Vagina (tissue), 2 donors: ENCODE measurements at places on chromosomes 3 and 15.

DNA sequence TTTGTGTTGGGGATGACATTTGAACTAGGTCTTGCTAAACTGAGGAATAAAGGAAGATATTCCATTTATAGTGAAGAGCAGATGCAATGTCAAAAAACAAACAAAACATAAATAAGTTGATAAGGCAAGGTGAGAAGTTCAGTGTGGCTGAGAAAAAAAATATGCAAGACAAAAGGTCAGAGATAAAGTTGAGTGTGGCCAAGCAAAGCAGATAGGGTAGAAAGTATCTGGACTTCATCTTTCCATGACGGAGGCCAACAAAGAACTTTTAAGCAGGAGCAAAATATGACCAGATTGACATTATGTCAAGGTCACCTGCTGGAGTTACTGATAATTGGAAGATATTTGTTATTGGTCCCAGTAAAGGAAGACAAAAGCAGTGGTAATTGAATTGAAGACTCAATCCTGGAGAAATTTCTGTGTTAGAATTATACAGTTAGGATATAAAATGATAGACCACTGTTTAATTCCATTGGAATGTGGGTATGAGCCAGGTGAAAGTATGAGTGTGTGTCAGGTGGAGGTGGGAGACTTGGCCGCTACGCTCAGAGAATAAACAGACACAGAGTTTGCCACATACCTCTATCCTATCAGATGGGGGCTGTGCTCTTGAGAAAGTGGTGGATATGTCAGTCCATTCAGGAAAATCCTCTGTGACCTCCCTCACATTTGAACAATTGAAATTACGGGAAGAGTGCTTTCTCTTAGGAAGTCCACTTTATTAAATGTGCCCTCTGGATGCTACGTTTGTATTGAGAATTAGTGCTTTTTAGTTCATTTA is 28.1 kb downstream of the ADIPOQ start:
- H3K27ac ChIP-seq, result no peak overlapping the region
- no peaks in the 10 kb centered on the region for H3K4me1 ChIP-seq
- H3K4me3 ChIP-seq, result no peak overlapping the region
- no peaks in the 10 kb centered on the region for H3K27me3 ChIP-seq
- DNase-seq, result no peak
- no peaks in the 10 kb centered on the region for H3K36me3 ChIP-seq

DNA sequence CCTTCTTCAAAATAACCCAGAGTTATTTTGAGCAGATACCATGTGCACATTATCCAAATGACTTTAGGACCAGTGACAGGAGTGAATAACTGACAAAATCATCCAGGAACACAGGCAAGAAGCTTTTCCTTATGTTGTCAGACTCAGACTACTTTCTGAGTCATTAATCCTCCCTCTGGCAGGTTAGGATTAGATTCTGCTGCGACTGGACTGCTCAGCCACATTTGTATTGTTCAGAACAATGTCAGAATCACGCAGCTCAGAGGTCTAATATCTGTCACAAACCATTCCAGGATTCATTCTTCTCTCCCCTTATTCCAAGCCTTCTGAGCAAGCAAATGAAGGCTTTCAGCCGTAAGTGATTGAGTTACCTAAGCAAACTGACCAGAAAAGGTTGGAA is 34.8 kb upstream of the FAM174B start:
- no peaks in the 10 kb centered on the region for H3K27me3 ChIP-seq
- no peaks in the 10 kb centered on the region for H3K36me3 ChIP-seq
- no peak overlapping the region for H3K4me3 ChIP-seq
- no peak overlapping the region for H3K27ac ChIP-seq
- no peaks in the 10 kb centered on the region for H3K4me1 ChIP-seq

DNA sequence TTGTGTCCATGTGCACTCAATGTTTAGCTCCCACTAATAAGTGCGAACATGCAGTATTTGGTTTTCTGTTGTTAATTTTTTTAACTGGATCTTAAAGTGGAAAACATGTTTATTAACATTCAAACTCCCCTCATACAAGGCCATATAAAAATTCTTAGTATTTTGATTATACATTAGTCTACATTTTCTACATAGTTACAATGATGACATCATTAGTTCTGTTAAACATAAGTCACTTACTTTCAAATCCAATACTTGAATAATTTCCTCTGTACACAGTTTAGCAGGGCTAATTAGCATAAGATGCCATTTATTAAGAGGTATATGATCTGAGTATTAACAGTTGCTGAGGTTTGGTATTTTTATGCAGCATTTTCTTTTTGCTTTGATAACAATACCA is 91.3 kb upstream of the CCDC39 start:
- DNase-seq, result no peak
- no peaks in the 10 kb centered on the region for H3K4me1 ChIP-seq
- no peaks in the 10 kb centered on the region for H3K36me3 ChIP-seq

DNA sequence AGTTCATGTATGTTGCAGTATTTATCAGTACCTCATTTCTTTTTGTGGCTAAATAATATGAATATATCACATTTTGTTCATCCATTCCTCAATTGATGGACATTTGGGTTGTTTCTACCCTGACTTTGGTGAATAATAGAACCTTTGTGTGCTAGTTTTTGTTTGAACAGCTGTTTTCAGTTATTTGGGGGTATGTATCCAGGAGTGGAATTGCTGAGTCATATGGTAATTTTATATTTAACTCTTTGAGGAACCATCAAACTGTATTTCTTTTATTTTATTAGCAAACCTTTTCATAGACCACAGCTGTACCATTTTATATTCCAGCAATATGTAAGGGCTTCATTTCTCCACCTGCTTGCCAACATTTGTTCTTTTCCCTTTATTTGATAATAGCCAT is 38.4 kb upstream of the RBM5 start:
- peaks cover 7% of the 10 kb centered on the region for H3K4me1 ChIP-seq
- H3K36me3 ChIP-seq, result peaks cover 34% of the 10 kb centered on the region
- H3K4me3 ChIP-seq, result no peak overlapping the region
- no peak for DNase-seq
- no peak overlapping the region for H3K27ac ChIP-seq
- H3K27me3 ChIP-seq, result no peaks in the 10 kb centered on the region

- no peak for DNase-seq
- no peaks in the 10 kb centered on the region for H3K27me3 ChIP-seq
- no peaks in the 10 kb centered on the region for H3K36me3 ChIP-seq
Measured at GRCh38 chr3:51946796-51947195, 4.6 kb downstream of the PARP3 start.

- no peak overlapping the region for H3K27ac ChIP-seq
- H3K4me3 ChIP-seq, result no peak overlapping the region
- no peaks in the 10 kb centered on the region for H3K4me1 ChIP-seq
- no peaks in the 10 kb centered on the region for H3K36me3 ChIP-seq
- no peaks in the 10 kb centered on the region for H3K27me3 ChIP-seq
Measured at GRCh38 chr3:141323936-141324704, 44.2 kb upstream of the ZBTB38 start.

DNA sequence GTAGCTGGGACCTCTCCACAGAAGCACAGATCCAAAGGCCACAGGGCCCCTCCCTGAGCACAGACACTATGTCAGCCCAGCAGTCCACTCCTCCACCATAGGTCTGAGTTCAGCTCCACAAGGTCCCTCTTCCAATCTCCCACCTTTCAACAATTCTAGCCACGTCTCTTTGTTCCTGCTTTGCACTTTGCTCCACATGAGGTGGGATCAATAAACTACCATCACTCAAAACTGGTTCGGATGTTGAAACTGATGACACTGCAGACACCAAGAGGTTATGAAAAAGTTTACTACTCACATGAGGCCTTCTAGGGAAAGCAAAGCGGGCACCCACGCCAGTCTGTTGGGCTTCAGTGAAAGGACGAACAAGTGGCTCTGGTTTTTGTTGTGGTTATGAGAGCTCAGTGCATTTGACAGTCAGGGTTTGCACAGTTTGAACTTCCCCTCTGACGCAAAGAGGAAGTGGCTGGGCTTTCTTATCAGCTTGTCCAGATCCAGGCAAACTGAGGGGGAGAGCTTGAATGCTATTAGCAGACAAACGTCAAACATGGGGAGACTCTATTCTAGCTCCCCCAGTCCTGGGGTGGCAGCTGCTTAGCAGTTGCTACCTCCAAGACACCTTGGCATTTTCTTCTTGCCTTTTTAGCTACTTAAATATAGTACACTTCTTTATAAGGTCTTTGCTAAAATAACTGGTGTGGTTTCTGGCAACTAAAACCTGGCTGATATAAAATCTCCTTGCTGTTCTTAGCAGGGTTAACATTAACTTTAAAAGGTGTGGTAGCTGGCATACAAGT is 37.8 kb downstream of the ZNF445 start:
- H3K4me3 ChIP-seq, result no peak overlapping the region
- peaks cover 11% of the 10 kb centered on the region for H3K4me1 ChIP-seq
- H3K36me3 ChIP-seq, result no peaks in the 10 kb centered on the region
- H3K27me3 ChIP-seq, result no peaks in the 10 kb centered on the region

DNA sequence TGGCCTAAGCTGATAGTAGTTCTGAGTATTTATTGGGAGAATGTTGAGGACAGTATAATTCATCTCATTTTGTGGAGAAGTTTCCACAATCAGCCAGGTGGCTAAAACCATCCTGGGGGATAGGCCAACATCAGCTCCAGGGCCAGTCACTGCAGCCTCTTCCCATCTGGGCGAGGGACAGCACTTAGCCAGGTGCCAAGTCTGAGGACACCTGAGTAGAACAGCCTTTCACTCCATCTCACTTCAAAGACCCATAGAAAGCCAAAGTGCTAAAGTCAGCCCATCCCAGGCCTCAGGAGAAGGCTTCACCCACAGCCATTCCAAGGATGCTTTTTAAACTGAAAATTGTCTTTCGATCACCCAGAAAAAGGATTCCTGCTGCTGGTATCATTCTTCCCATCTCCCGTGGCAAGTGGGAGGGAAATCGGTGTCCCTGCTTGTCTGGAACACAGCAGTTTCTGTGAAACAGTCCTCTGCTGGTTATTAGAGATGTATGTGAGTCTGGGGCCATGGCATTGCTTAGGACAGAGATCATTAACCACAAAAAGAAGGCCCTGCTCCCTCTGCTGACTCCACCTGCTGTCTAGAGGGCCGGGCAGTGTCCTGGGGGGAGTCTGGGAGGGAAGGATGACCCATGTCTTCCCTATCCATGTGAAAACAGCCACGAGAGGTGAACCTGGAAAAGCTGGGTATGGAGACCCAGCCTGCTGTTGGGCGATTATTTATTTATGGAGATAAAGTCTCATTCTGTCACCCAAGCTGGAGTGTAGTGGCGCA is 9.6 kb downstream of the CALML4 start:
- no peak overlapping the region for H3K27ac ChIP-seq
- no peak for DNase-seq
- no peak overlapping the region for H3K4me3 ChIP-seq
- no peaks in the 10 kb centered on the region for H3K36me3 ChIP-seq
- no peaks in the 10 kb centered on the region for H3K27me3 ChIP-seq

GRCh38 chr3:5811016-5811415 is 623.5 kb downstream of the EDEM1 start:
- no peak overlapping the region for H3K4me3 ChIP-seq
- H3K36me3 ChIP-seq, result no peaks in the 10 kb centered on the region
- no peak overlapping the region for H3K27ac ChIP-seq
- H3K27me3 ChIP-seq, result no peaks in the 10 kb centered on the region
- no peaks in the 10 kb centered on the region for H3K4me1 ChIP-seq

DNA sequence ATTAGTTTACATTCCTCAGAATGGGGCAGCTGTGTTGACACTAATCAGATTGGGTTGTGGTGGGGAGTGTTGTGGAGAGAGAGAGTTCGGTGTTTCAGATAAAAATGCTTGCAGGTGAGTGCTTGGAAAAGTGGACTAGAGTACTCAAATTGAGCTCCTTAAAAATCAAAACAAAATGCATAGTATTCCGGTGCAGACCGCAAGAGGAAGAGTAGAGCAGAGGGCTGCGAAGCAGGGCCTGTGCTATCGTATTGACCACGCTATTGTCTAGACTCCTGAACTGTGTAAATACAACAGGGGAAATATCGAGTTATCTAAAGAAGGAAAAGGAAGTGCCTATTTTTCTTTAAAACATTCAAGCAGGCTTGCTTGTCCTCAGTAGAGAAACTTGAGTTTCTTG is 159.5 kb downstream of the TP63 start:
- no peak overlapping the region for H3K4me3 ChIP-seq
- H3K4me1 ChIP-seq, result peaks cover 9% of the 10 kb centered on the region
- no peaks in the 10 kb centered on the region for H3K27me3 ChIP-seq
- H3K36me3 ChIP-seq, result no peaks in the 10 kb centered on the region
- DNase-seq, result no peak

- no peak for DNase-seq
- H3K27me3 ChIP-seq, result no peaks in the 10 kb centered on the region
- H3K36me3 ChIP-seq, result no peaks in the 10 kb centered on the region
- no peak within 1 kb of the TSS for H3K27ac ChIP-seq
- no peak within 1 kb of the TSS for H3K4me3 ChIP-seq
- no peaks in the 10 kb centered on the region for H3K4me1 ChIP-seq
Measured at GRCh38 chr15:42020713-42021273, at the start of gene PLA2G4E. TSS of gene PLA2G4E (minus strand) at chr15:42021042. CDS start at chr15:42021030, 12 bp downstream.

GRCh38 chr3:187878772-187879518 is 133.7 kb upstream of the BCL6 start:
- H3K27ac ChIP-seq, result no peak overlapping the region
- no peak overlapping the region for H3K4me3 ChIP-seq
- no peaks in the 10 kb centered on the region for H3K4me1 ChIP-seq
- no peaks in the 10 kb centered on the region for H3K27me3 ChIP-seq
- H3K36me3 ChIP-seq, result no peaks in the 10 kb centered on the region
- DNase-seq, result no peak

- H3K4me1 ChIP-seq, result no peaks in the 10 kb centered on the region
- peaks cover 10% of the 10 kb centered on the region for H3K36me3 ChIP-seq
Measured at GRCh38 chr3:138062037-138062436, 52.1 kb downstream of the CLDN18 start.

DNA sequence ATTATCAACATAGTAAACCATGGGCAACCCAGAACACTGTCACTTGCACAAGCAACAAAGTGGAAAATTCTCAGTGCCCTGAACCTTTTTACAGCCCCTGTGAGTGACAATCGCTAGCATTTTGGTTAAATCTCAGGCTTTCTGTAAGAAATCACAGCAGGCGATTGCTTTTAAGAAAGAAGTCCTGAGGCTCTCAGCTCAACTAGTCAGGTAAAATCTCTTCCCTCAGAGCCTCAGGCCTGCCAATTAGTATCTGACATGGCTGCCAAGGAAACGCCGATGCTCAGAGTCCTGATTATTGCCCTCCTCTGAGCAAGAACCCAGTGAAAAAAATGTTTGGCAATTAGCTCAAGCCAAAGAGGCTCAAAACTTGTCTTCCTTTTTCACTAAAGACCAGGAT is 530.8 kb downstream of the DIPK2A start:
- H3K27me3 ChIP-seq, result no peaks in the 10 kb centered on the region
- H3K27ac ChIP-seq, result no peak overlapping the region
- no peaks in the 10 kb centered on the region for H3K36me3 ChIP-seq
- no peaks in the 10 kb centered on the region for H3K4me1 ChIP-seq
- H3K4me3 ChIP-seq, result no peak overlapping the region

- H3K4me1 ChIP-seq, result no peaks in the 10 kb centered on the region
- no peak overlapping the region for H3K4me3 ChIP-seq
- no peak overlapping the region for H3K27ac ChIP-seq
- no peaks in the 10 kb centered on the region for H3K27me3 ChIP-seq
Measured at GRCh38 chr3:193585530-193585929, 7.5 kb upstream of the OPA1 start.

GRCh38 chr3:109154979-109155378 is 18.5 kb downstream of the C3orf85 start:
- H3K27me3 ChIP-seq, result no peaks in the 10 kb centered on the region
- H3K4me1 ChIP-seq, result no peaks in the 10 kb centered on the region
- no peak for DNase-seq
- no peak overlapping the region for H3K27ac ChIP-seq

- DNase-seq, result no peak
- H3K4me1 ChIP-seq, result peaks cover 90% of the 10 kb centered on the region
- H3K4me3 ChIP-seq, result no peak overlapping the region
- H3K36me3 ChIP-seq, result no peaks in the 10 kb centered on the region
- H3K27ac ChIP-seq, result peak overlapping the region; percentile 75
Measured at GRCh38 chr3:30682434-30683155, 76.2 kb downstream of the TGFBR2 start.

GRCh38 chr3:100538339-100538706 is 45.9 kb downstream of the TMEM45A start:
- H3K36me3 ChIP-seq, result no peaks in the 10 kb centered on the region
- peaks cover 23% of the 10 kb centered on the region for H3K4me1 ChIP-seq
